ENCODE measurements at places on chromosomes 5 and 9. TPM values are rescaled to one million over a fixed set of nuclear protein-coding genes. Genes with fewer than 3 reads are reported as not detected.

The FGD3 gene
- 0.65 TPM for total RNA-seq

- no peak for DNase-seq
Measured at GRCh38 chr9:77883133-77883532, 148.5 kb downstream of the GNAQ start.

The SMU1 gene
- 30.4 TPM for total RNA-seq

- no peak for DNase-seq
Measured at GRCh38 chr9:126401107-126401506, 74.5 kb downstream of the MVB12B start.

DNA sequence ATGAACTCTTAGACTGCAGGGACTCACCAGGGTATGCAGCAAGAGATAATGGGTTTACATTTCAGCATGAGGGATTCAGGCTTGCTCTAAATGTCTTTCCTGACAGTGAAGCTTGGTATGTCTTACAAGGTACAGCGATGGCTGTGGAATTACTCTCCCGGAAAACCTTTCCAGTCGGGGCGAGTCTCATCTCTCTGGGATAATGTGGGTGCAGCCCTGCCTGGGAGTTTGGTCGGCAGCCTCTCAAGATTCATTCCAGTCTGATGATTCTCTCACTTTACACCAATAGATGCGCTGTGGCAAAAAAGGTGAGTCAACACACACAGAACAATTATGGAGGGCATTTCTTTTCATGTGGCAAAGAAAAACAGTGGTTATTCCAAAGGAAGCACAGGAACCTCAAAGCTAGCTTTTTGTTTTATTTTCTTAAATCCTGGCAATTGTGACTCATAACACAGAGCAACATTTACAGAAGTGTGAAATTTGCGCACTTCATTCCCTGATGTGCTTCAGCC, 190.3 kb downstream of the DCP2 start:
- no peak for DNase-seq

GRCh38 chr5:102762562-102763227, 7.6 kb downstream of the PAM start:
- DNase-seq: no peak

- no peak for DNase-seq
Measured at GRCh38 chr5:170149206-170149515, 43.5 kb downstream of the FOXI1 start.

DNA sequence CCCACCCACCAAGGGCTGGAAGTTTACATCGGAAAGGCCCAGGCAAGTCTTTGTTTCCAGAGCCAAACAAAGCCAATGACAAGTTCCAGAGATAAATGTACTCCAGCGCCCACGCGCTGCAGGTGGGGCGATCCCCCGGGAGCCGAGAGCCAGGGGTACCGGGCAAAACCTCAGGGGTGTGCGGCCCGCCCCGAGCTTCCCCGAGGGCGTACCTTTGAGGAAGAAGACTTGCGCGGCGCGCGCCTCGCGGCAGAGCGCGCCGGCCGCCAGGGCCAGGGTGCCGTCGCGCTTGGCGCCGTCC, 671 bp downstream of the DUSP1 start:
- no peak for DNase-seq

The ARSI gene
- total RNA-seq: 0.18 TPM

- no peak for DNase-seq
Measured at GRCh38 chr5:61397937-61398336, 65.9 kb downstream of the ZSWIM6 start.

- DNase-seq: no peak
Measured at GRCh38 chr5:89053547-89053946, 170.6 kb upstream of the MEF2C start.

GRCh38 chr9:130500340-130501180, 55.8 kb downstream of the ASS1 start:
- DNase-seq: no peak

The PAEP gene
- not detected for total RNA-seq

- DNase-seq: no peak
Measured at GRCh38 chr9:401223-401622, 186.6 kb downstream of the DOCK8 start.

- no peak for DNase-seq
Measured at GRCh38 chr9:73125651-73126050, 26.0 kb upstream of the ANXA1 start.

GRCh38 chr5:68189613-68190012, 25.9 kb upstream of the PIK3R1 start:
- no peak for DNase-seq

DNA sequence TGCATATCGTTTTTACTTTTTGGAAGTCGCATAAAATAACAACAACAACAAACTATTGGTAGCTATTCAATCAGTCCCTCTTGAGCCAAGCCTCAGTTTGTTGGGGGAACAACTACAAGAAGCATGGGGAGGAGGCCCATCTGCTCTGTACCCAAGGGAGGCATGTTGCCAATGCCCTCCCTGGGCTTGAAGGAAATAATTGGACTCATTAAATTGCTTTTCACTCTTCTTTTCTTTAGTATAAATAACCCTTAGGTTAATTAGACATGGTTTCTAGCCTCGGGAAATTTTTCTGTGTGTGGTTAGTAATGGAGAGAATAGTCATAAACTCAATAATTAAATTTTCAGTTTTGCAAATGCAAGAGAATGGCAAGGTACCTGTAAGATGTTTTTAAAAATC, 500.7 kb downstream of the TLE4 start:
- DNase-seq: no peak

DNA sequence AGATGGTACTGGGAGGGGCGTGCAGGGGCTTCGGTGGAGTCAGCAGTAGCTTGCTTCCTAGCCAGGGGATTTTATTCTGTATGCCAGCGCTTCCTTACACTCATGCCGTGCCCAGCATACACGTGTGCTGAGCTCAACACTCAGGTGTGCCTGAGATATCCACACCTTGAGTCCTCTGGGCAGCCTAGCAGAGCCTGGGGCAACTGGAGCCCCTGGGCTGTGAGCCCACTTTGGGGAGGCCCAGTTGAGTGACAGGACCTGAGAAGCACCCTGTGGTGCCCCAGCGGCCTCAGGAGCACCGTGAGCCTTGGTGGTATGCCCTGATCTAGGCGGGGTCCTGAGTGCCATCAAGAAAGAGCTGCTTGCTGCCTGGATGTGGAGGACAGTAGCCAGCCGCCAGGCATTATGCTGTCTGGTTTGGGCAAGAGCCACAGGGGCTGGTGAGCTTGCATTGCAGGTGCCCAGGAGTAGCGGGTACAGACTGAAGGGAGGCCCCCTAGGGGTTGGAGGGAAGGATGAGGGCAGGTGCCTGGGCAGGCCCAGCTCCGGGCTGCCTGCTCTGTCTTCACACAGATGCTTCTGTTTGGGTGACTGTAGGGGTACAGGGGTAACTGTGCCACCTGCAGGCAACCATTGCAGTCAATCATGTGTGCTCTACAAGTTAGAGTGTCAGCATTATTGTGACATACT, 42.9 kb downstream of the BNIP1 start:
- DNase-seq: no peak

DNA sequence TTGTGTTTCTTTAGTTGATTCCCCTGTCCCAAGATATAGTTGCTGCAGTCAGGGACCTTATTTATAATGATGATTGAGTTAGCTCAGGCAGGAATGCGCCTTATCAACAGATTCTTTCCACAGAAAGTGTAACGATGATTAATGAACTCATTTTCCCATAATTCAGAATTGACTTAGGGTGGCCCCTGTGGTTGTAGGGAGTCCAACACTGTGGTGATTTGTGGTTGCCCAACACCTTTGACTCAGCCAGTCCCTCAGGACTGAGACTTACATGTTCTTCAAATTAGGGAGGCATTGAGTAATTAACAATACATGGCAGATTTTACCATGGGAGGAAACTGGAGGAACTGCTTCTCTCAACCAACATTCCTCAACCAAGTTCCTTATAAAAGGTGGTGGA, 221.9 kb downstream of the GABRG2 start:
- DNase-seq: no peak

GRCh38 chr5:62722360-62722759, 143.7 kb downstream of the LRRC70 start:
- no peak for DNase-seq

GRCh38 chr5:76475936-76476335, 72.9 kb downstream of the IQGAP2 start:
- no peak for DNase-seq

The ZNG1A gene
- 79.4 TPM for total RNA-seq

GRCh38 chr5:177444106-177445051, 2.2 kb upstream of the PRR7 start:
- no peak for DNase-seq

DNA sequence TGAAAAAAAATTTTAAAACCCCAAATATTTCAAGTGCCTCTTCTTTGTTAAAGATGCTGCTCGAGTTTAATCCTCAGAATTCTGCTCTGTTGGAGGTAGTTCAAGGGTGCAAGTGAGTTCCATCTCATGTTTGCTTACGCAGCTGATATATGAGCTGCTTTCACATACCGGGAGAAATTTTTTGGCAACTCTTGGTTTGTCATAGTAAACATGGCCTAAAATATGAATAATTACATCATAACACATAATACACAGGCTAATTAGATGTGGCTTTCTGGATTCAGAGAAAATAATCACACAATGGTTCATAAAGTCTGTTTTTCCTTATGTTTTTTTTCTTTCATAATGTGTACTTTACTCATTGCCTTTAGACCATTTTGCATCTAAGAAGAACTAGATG, 1134.1 kb downstream of the PTPRD start:
- DNase-seq: no peak

The CDO1 gene
- total RNA-seq: 0.23 TPM

DNA sequence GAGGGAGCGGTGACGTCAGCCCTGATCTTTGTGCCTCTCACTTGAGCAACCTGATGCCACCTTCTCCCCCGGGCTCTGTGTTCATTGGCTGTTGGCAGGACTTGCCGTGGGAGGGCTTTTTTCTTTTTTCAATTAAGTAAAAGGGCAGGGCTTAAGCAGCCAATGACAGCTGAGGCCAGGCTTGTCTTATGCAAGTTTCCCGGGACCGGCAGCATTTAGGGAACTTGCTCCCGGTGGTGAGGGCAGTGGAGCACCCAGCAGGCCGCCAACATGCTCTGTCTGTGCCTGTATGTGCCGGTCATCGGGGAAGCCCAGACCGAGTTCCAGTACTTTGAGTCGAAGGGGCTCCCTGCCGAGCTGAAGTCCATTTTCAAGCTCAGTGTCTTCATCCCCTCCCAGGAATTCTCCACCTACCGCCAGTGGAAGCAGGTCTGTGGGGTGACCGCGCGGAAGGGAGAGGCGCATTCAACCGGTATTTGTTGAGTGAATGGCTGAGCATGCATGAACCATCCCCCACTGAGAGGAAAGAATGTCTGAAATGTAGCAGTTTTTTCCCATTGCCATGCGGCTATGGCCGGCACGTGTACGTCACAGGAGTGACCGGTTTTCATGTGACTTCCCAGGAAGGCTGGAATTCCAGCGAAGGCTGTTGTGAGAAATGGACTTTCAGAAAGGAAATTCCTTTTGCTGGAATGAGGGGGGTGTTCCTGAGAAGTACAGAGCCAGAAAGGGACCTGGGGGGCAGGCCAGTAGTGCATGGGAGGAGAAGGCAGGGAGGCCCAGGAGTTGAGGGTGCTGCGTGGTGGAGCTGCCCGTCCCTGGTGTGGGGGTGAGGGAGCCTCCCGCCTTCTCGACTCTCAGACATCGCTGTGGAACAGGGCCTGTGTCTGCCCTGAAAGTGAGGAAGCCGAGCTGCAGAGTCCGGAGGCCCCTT, 29.0 kb downstream of the PTGES2 start:
- peak; percentile 97 for DNase-seq

The PCDHB10 gene
- 9.7 TPM for total RNA-seq

GRCh38 chr5:76622973-76623596, at the start of gene F2RL2:
Gene F2RL2 (minus strand): TSS chr5:76623403. CDS start chr5:76623230, 173 bp downstream.
- peak; percentile 70 for DNase-seq

GRCh38 chr5:62132276-62132675, 173.7 kb upstream of the KIF2A start:
- DNase-seq: no peak

DNA sequence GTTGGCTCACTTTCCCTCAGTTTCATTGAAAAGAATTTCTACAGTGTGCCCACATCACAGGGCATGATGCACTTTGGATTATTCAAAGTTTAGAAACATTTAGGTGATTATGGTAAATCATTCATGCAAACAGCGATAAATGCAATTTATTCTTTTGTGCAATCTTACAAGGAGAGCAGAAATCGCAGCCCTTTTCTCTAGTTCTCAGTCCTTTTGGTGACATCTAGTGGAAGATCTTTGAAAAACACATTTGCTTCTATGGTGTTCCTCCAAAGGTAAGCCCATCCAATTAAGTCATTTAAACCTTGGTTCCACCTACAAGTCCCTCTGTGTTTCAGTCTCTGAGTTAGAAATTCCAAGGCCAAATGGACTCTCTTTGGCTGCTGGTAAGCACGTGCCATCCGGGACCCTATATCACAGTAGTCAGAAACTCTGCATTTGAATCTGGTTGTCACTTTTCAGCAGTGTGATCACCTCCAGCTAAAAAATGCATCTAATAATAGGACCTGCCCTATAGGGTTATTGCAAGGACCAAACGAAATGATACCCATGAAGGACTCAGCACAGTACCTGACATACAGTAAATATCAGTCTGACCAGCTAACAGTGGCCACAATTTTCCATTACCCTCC, 66.4 kb downstream of the MACROH2A1 start:
- no peak for DNase-seq

DNA sequence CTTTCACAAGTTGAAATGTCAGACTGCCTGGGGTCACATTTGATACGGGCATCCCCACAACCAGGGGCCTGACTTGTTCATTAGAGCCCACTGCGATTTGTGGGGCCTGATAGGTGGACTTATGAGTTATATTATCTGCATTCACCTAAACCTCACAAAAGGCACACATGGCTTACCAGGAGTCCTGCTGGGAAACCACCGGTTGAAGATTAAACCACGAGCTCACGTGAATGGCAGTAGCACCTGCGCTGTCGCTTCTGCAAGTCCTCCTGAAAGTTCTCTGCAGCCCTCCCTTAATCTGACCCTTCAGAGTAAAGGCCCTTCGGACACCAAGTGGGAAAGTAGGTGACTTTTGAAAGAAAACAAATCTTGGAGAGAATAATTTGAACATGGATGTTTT, 68.9 kb downstream of the PPIC start:
- DNase-seq: no peak

DNA sequence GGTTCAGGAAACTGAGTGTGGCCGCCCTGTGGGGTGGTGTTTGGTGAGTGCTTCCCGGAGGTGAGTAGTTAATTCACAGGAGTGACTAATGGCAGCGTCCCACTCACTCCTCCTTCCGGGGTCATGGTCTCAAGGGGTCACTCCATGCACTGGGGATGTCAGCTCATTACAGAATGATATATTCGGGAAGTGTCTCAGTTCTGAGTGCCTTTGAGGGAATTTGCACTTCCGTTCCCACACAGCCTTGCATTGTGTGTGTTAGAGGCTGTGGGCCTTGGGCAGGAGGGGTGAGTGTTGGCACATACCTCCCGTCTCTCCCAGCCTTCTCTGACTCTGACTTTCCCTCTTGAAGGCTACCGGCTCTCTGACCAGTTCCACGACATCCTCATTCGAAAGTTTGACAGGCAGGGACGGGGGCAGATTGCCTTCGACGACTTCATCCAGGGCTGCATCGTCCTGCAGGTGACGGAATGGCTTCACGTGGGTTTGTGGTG, 10.5 kb upstream of the AHRR start:
- no peak for DNase-seq

The LHX3 gene
- total RNA-seq: not detected

GRCh38 chr5:130231786-130232185, 327.5 kb downstream of the CHSY3 start:
- no peak for DNase-seq

The OTP gene
- total RNA-seq: not detected

GRCh38 chr9:132726576-132727130, 56.4 kb downstream of the GTF3C4 start:
- peak; percentile 87 for DNase-seq

- no peak for DNase-seq
Measured at GRCh38 chr9:130852801-130853200, 17.7 kb downstream of the ABL1 start.

The WASHC1 gene
- 4.4 TPM for total RNA-seq

GRCh38 chr9:136061405-136061804, 33.7 kb downstream of the NACC2 start:
- DNase-seq: no peak

The SLC27A6 gene
- total RNA-seq: 0.04 TPM
